ENCODE measurements at places on chromosomes 5 and 9.

GRCh38 chr5:161850491-161850890 lies 2.6 kb downstream of the GABRA1 start:
- no peak overlapping the region for H3K4me3 ChIP-seq
- no peak for DNase-seq
- H3K36me3 ChIP-seq: no peaks in the 10 kb centered on the region

GRCh38 chr5:179199246-179199645 lies 139.1 kb downstream of the ZNF354C start:
- peak; percentile 0 for DNase-seq
- H3K36me3 ChIP-seq: peaks cover 4% of the 10 kb centered on the region
- no peak overlapping the region for H3K27ac ChIP-seq
- peaks cover 8% of the 10 kb centered on the region for H3K27me3 ChIP-seq
- H3K4me1 ChIP-seq: peaks cover 43% of the 10 kb centered on the region

- peak overlapping the region; percentile 27 for H3K4me3 ChIP-seq
- H3K36me3 ChIP-seq: no peaks in the 10 kb centered on the region
- H3K27me3 ChIP-seq: no peaks in the 10 kb centered on the region
- peaks cover 84% of the 10 kb centered on the region for H3K4me1 ChIP-seq
These were observed 69.6 kb downstream of the DAB2IP start for GRCh38 chr9:121721058-121721350.

DNA sequence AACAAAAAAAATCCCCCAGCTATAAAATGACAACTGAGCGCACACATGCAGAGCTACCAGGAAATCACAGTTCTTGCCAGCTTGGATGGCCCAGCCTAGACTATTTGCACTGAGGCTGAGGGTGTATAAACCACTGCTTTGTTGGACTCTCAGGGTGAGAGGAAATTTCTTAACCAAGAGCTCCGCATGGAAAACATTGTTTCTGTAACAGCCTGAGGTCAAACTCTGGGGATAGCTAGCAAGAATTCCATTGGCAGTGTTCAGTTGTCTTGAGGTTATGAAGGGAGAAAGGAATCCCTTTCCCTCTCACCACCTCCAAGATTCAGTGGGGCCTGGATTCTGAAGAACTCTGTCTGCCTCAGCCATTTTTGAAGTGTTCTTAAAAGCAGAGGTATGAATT lies 360.0 kb downstream of the OSTF1 start:
- no peak for DNase-seq
- H3K27ac ChIP-seq: no peak overlapping the region
- H3K36me3 ChIP-seq: peaks cover 10% of the 10 kb centered on the region
- H3K4me1 ChIP-seq: peaks cover 30% of the 10 kb centered on the region
- peaks cover 3% of the 10 kb centered on the region for H3K27me3 ChIP-seq
- H3K4me3 ChIP-seq: no peak overlapping the region

DNA sequence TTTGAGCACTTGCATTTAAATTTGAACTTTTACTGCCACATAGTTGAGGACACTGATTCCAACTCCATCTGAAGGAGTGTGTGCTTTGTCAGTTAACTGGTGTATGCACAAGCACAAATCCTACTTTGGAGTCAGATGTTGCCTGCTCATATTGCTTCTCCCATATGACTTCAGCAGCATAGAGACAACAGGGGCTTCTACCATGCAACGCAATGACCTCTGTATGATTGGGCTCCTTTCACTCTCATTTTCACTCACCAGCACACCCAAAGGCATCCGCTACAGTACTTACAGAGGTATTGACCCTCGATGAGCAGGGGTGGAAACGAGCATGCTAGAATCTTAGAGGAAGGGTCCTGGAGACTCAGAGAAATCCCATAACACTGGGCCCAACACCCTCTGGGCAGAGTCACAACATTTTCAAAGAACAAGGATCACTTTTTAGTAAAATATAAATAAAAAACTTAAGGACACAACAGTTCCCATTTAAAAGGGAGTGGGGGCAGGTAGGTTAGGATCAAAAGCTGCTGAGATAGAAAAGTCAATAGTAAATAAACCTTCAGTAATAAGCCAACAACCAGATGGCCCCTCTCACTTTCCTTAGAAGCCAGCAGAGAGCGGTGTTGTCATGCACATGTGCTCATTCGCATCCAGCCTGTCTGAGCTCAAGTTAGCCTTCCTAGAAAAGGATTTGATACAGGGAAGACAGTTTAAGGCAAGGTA lies 203.8 kb downstream of the SNCAIP start:
- peaks cover 6% of the 10 kb centered on the region for H3K27me3 ChIP-seq
- H3K36me3 ChIP-seq: no peaks in the 10 kb centered on the region
- H3K4me3 ChIP-seq: no peak overlapping the region
- no peak overlapping the region for H3K27ac ChIP-seq
- peaks cover 7% of the 10 kb centered on the region for H3K4me1 ChIP-seq

GRCh38 chr9:135116371-135116770 lies 28.9 kb downstream of the OLFM1 start:
- H3K27ac ChIP-seq: no peak overlapping the region
- no peak overlapping the region for H3K4me3 ChIP-seq
- peaks cover 48% of the 10 kb centered on the region for H3K4me1 ChIP-seq
- DNase-seq: no peak
- H3K27me3 ChIP-seq: peaks cover 8% of the 10 kb centered on the region
- peaks cover 6% of the 10 kb centered on the region for H3K36me3 ChIP-seq

Data from nephron progenitor cell (in vitro differentiated cells).